ENCODE measurements at places on chromosomes 4 and X.

DNA sequence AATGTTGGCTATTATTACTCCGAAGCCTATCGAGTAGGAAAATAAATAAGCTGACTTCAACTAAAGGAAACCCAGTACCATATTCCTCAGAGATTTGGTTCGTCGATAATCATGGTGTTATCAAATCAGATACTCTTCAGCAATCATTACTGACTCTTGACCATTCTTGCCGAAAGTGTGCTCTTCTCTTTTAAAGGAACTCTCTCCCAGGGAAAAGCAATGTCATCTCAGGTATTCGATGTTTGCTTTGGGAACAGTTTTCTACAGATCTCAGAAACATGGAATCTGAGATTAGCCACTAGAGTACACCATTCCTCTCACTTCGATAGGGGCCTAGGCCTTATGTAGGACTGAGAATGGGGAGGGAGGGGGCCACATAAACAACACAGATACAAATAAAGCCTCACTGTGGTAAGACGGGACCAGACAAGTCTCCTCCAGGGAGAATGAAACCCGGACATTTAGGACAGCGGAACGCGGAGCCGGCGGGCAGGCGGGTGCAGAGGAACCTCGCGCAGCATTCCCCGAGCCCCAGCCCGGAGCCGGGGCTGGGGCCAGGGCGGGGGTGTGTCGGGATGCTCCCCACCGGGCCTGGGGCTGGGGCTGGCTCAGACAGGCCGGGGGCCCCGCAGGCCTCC lies 581 bp downstream of the DNAJB14 start:
- DNase-seq, result no peak

DNA sequence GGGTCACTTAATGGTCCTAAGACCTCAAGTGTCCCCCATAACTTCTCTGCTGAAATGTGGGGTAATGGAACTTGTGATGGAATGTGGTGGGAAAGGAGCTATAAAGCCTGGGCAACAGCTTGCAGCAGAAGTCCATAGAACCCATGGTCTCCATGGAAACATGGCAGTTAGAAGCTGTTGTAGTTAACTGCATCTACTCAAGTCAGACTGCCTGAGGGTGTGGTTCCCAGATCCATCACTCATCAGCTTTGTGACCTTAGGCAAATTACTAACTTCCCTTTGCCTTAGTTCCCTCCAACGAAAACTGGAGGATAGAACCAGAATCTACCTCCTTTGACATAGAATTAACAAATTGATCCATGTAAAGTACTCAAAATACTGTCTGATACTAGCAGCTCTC lies 113.0 kb downstream of the SPATA18 start:
- DNase-seq, result no peak

DNA sequence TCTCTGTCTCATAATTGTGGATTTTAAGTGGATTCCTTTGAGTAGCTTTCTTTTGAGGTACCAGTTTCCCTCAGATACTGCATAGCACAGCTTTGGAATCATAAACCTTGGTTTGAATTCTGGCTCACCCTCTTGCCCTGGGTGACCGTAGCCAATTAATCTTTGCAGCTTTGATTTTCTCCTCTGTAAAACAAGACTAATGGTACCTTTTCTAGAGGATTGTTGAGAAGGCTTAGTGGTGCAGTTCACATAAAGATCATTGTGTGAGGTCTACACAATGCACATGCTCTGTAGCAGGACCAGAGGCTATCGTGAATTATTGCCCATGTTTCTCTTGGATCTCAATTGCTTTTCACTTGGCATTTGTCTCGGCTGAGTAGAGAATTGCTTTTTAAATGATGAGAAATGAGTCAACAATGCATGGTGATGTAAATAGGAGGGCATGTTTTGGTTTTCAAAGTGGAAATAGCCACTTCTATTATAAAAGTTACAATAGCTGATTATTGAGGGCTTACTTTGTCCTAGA lies 47.9 kb downstream of the TMEM131L start:
- no peak for DNase-seq

DNA sequence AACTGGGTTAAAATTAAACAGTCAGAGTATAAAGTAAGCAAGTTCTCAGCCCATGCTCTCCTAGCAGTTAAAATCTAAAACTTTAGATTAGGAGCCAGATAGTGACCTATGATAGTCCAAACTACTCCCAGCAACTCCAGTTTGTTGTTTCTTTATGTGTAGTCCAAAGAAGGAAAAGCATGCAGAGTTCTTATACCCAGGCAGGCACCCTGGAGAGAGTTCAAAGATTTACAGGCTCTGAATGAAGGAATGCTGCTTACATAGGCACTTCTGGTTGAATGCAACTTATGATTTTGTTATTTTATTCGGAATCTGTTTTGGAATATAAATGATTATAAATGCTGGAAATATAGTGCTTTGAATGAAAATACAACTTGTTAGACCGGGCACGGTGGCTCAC lies 67.2 kb downstream of the GPAT3 start:
- no peak for DNase-seq

DNA sequence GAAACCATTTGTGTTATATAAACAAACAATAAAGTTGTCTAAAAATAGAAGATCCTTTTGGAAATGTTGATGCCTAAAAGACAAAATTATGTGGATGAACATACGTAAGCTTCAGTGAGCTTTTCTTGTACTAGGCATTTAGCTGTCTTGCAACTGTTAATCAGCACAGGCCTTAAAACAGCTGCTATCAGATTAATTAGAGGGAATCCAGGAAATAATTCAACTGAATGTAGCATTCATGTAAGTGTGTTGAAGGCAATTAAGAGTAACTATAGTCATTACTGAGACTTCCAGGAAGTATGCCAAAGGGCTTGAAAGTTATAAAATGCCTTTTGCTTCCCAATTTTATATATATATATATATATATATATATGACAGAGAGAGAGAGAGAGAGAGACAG lies 248.7 kb downstream of the IL1RAPL1 start:
- DNase-seq, result no peak

DNA sequence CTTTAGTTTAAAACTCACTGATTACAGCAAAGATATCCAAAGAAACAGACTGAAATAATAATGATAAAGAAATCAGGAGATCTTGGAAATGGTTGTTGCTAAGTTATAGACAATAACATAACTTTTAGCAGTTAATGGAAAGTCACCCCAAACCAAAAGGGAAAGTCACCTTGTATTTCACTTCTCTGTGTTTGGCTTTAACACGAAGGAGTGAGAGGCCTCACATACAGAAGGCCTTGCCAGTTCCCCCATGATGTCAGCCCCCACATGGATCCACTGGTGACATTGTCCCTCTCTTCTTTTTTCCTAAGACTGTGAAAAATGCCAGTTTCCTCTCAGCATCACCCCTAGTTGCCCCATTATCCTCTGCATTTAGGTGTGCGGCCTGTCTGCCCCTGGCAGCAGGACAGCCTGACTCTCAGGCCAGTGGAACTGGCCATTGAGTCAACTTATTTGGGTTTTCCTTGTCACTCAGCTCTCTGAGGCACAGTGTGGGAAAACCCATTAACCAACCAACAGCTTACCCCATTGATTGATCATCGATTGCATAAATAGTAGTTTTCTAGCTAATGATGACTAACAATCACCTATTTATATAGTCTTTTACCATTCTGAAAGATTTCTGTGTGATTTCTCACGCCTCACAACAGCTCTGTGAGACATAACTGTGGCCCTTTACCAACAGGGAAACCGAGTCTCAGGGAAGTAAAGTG lies 308.1 kb downstream of the PTTG2 start:
- no peak for DNase-seq

GRCh38 chrX:11189097-11189496 lies 78.0 kb downstream of the HCCS start:
- no peak for DNase-seq
